ENCODE measurements at places on chromosomes 5 and 9. TPM values are rescaled to one million over a fixed set of nuclear protein-coding genes. Genes with fewer than 3 reads are reported as not detected.

Gene FOXD4L3
- total RNA-seq = not detected

Gene PAX5
- not detected for total RNA-seq

Gene FBP1
- 1.1 TPM for total RNA-seq

Gene SLC45A2
- not detected for total RNA-seq

Gene SMIM33
- not detected for total RNA-seq

Gene CNTNAP3
- total RNA-seq = 10.1 TPM

Gene SPTAN1
- 203 TPM for total RNA-seq

Gene SPATA31D4
- total RNA-seq = not detected

Gene F2RL2
- 0.13 TPM for total RNA-seq

Gene HRH2
- total RNA-seq = 41.2 TPM

- no peak for DNase-seq
These were observed 229.5 kb downstream of the MEF2C start for GRCh38 chr5:88653471-88653870.

- no peak for DNase-seq
These were observed 285.3 kb upstream of the GRAMD2B start for GRCh38 chr5:126137891-126138280.

GRCh38 chr5:42963412-42963811, 76.7 kb downstream of the ANXA2R start:
- no peak for DNase-seq

DNA sequence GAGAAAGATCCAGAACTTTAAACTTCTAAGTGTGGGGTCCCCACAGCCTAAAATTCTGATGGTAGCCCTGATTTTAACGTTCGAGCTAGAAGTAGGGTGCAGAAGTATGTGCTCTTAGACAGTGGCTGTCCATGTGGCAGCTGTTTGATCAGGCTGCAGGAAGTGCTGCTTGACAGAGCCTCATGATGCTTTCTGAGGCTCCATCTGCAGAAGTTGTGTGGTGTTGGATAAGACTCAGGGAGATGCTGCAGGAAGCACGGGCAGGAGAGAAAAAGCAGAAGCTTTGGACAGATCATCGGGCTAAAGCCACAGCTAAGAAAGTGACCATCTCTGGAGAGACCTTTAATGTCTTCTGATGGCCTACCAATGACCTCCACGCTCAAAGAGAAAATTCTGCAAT, 8.1 kb downstream of the MTMR12 start:
- DNase-seq = no peak

DNA sequence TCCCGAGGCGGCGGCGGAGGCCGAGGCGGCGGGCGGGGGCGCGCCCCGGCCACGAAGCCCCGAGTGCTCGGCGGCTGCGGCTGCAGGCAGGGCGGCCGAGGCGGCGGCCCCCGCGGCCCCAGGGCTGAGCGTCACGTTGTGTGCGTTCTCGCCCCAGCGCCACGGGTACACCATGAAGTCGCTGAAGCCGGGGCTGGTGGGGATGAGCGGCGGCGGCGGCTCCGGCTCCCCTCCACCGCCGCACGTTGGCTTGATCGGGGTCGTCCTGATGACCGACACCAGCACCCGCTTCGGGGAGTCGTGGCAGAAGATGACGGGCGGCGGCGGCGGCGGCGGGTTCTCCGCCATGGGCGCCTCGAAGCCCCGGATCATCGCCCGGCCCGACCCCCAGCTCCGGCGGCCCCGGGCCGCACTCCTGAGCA, 498 bp downstream of the ZNF367 start:
- peak; percentile 45 for DNase-seq

- DNase-seq = no peak
These were observed 32.4 kb upstream of the SHB start for GRCh38 chr9:38101423-38101822.

GRCh38 chr5:1751026-1751863, 48.4 kb downstream of the MRPL36 start:
- peak; percentile 17 for DNase-seq
